Cardiac muscle cell (in vitro differentiated cells and primary cell): ENCODE measurements at places on chromosomes 3 and 15. TPM values are rescaled to one million over a fixed set of nuclear protein-coding genes. Genes with fewer than 3 reads are reported as not detected.

Gene TTLL13
- total RNA-seq: 0.21 TPM in 2 replicates

DNA sequence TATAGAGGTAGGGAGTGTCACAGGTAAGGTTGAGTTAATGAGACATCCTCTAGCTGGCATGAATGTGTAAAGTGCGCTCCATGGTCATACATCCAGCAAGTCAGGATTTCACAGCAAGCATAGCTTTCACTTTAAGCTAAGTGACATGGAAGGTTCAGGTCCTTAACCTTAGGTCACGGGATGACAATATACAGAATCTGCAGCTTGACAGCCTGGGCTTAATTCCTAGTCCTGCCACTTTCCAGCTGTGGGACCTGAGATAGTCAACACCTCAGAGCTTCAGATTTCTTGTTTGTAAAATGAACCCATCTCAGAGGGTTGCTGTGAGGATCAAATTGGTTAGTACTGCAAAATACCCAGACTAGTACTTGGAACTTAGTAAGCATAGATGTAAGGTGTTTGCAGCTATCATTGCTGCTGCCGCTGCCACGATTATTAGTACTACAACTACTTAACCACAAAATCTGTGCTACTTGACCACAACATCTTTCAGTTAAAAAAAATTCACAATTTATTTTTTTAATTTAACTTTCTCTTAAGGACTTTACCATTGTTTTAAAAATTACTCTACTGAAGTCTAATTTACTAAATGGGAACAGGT lies 890.1 kb upstream of the CFAP20DC start:
- H3K4me3 ChIP-seq: no peak overlapping the region
- H3K27me3 ChIP-seq: no peaks in the 10 kb centered on the region
- DNase-seq: peak; percentile 88
- H3K27ac ChIP-seq: peak overlapping the region; percentile 75
- H3K4me1 ChIP-seq: peaks cover 58% of the 10 kb centered on the region

- H3K27me3 ChIP-seq: no peaks in the 10 kb centered on the region
- no peak overlapping the region for H3K4me3 ChIP-seq
- no peak for DNase-seq
- no peak overlapping the region for H3K27ac ChIP-seq
Observed at GRCh38 chr15:31452595-31453557, 126.2 kb downstream of the KLF13 start.

Gene THRB
- total RNA-seq: 0.57 and 0.67 TPM in 2 replicates

- no peaks in the 10 kb centered on the region for H3K36me3 ChIP-seq
- DNase-seq: peak; percentile 38
- peak within 1 kb of the TSS; percentile 55 for H3K4me3 ChIP-seq
- H3K27ac ChIP-seq: no peak within 1 kb of the TSS
- no peaks in the 10 kb centered on the region for H3K4me1 ChIP-seq
- H3K27me3 ChIP-seq: peaks cover 94% of the 10 kb centered on the region
Observed at GRCh38 chr3:39809181-39809994, at the start of gene MYRIP. TSS of gene MYRIP (plus strand) at chr3:39809609. CDS start at chr3:39900817, 91,208 bp downstream.

DNA sequence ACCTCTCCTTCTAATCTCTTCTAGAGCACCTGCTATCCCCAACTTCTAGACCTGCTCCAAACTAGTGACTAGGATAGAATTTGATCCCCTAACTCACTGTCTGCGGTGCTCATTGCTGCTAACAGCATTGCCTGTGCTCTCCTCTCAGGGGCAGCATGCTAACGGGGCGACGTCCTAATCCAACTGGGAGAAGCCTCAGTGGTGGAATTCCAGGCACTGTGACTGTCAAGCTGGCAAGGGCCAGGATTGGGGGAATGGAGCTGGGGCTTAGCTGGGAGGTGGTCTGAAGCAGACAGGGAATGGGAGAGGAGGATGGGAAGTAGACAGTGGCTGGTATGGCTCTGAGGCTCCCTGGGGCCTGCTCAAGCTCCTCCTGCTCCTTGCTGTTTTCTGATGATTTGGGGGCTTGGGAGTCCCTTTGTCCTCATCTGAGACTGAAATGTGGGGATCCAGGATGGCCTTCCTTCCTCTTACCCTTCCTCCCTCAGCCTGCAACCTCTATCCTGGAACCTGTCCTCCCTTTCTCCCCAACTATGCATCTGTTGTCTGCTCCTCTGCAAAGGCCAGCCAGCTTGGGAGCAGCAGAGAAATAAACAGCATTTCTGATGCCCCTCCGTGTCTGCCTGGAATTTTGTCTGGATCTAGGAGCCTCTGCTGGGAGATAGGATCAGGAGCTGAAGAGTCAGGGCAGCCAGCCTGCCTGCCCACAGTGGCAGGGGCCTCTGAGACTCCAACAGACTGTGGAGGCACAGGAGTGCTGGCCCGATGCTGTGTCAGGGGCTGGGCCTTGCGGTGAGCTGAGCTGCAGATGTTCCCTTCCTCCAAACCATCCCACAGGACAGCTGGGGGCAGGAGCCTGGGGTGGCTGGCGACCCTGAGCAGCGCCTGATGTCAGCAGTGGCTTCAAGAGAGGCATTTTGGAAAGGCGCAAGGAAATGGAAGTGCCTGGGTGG lies 3.0 kb downstream of the ISLR start:
- H3K36me3 ChIP-seq: no peaks in the 10 kb centered on the region
- no peak overlapping the region for H3K4me3 ChIP-seq
- H3K27ac ChIP-seq: no peak overlapping the region

DNA sequence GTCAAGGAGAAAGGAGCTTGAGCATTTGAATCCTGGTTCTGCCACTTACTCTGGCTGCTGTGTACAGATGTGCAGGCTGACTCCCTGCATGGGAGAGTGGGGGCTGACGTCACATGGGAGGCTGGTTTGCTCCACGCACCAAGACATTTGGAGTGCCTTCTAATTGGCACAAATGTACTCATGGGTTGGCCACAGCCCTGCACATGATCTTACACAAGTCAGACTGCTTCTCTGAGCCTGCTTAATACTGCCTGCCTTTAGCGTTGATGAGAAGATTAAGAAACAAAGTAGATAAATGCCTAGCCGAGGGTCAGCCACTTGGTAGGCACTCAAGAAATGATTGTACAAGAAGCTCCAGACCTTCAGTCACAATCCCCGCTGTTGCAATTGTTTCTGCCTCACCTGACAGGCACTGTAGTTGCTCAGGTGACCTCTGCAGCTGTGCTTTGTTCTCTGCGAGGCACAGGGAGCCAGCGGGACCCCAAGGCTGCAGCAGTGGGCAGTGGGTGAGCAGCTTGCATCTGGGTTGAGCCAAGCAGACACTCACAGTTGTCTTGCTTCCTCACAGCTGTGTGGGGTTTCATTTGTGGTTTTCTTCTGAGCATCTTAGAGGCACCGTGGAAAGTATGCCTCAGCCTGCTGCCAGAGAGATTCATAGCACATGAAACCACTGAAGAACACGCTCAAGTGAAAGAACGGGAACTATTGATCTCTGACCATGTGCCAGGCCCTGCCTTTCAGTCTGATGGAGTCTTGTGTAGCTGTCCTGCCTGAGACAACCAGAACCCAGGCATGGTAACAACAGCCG lies 33.1 kb downstream of the GRK7 start:
- H3K27me3 ChIP-seq: no peaks in the 10 kb centered on the region
- H3K4me1 ChIP-seq: peaks cover 4% of the 10 kb centered on the region
- H3K4me3 ChIP-seq: no peak overlapping the region
- DNase-seq: no peak
- H3K36me3 ChIP-seq: no peaks in the 10 kb centered on the region

Gene TICRR
- 3.8 and 11.0 TPM in 2 replicates for total RNA-seq

DNA sequence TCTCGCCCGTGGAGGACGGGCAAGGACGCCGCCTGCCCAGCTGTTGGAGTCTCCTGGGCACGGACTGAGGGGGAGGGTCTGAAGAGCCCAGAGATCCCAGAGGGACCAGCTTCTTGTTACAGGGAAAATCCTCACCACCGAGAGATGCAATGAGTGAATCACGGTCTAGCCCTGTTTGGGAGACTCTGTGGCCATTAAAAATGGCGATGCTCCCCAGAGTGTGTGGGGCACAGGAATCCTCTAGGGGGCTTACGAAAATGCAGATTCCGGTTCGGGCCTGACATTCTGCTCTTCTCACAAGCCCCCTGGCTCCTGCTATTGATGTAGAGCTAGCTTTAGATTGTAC lies 35.5 kb upstream of the EPHB3 start:
- no peak for DNase-seq
- H3K4me3 ChIP-seq: peak overlapping the region; percentile 42
- H3K36me3 ChIP-seq: no peaks in the 10 kb centered on the region
- H3K4me1 ChIP-seq: no peaks in the 10 kb centered on the region

- H3K27me3 ChIP-seq: no peaks in the 10 kb centered on the region
- peaks cover 16% of the 10 kb centered on the region for H3K4me1 ChIP-seq
- H3K27ac ChIP-seq: no peak overlapping the region
- H3K36me3 ChIP-seq: peaks cover 7% of the 10 kb centered on the region
- H3K4me3 ChIP-seq: no peak overlapping the region
Observed at GRCh38 chr15:82186161-82186560, 76.4 kb downstream of the EFL1 start.

Gene GOLGA6B
- 0.80 TPM in 1 of 2 replicates, not detected in the other for total RNA-seq

DNA sequence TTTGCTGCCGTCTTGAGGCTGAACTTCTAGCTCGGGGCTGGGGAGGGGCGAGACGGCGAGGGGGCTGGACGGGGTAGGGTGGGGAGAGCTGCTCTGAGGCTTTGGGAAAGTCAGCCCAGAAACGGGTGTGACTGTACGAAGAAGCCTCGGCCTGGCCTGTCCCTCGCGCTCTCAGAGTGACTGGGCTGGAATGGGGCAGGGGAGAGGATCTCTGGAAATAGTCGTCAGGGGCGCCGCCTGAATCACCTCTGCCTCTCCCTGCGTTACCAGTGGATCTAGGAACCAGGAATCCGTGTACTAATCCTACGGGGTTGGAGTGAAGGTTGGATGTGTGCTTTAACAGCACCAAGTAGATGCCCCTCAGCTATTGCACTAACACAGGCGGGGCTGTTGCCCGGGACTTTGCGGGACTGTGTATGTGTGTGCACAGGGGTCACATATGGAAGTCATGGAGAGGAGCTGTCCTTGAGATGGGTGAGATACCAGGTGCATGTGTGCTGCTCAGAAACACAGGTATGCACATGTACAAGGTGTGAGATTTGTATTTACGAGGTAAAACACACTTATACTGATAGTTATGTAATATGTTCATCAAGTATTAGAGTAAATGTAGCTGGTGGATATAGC lies 591 bp downstream of the FOXL2NB start:
- peaks cover 100% of the 10 kb centered on the region for H3K27me3 ChIP-seq
- no peak overlapping the region for H3K27ac ChIP-seq
- H3K4me3 ChIP-seq: peak overlapping the region; percentile 33
- no peak for DNase-seq
- peaks cover 11% of the 10 kb centered on the region for H3K4me1 ChIP-seq
- H3K36me3 ChIP-seq: no peaks in the 10 kb centered on the region

Gene MBNL1
- total RNA-seq: 72.7 and 75.1 TPM in 2 replicates

GRCh38 chr15:93299675-93300074 lies 210.7 kb upstream of the RGMA start:
- H3K4me3 ChIP-seq: no peak overlapping the region
- H3K27me3 ChIP-seq: no peaks in the 10 kb centered on the region
- H3K4me1 ChIP-seq: no peaks in the 10 kb centered on the region
- H3K36me3 ChIP-seq: no peaks in the 10 kb centered on the region
